ENCODE measurements at places on chromosomes 3 and 15. TPM values are rescaled to one million over a fixed set of nuclear protein-coding genes. Genes with fewer than 3 reads are reported as not detected.

Gene SLC28A1
- not detected for total RNA-seq

Gene AGBL1
- total RNA-seq = 0.05 TPM

Gene HYKK
- 0.86 TPM for total RNA-seq

Gene JAGN1
- 41.1 TPM for total RNA-seq

Gene LCMT2
- 18.8 TPM for total RNA-seq

DNA sequence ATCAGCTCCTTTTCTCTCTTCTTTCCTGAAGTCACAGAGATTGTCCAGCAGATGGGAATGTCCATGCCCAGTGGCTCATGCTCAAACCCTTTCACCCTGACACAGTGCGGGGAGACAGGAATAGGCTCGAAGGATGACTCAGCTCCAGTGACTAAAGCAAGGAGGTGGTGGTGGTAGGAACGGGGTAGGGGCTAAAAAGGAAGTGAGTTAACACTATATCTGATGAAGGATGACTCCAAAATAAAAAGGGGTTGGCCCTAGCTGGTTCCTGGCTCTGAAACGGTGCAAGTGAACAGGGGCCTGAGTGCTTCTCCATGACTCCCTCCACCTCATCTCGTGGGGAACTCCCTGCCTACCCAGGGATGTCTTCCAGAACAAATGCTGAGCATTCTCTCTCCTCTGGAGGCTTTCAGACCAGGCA is 167.4 kb upstream of the LPP start:
- DNase-seq = no peak

GRCh38 chr3:126753191-126754160 is 49.4 kb downstream of the CHCHD6 start:
- DNase-seq = no peak

DNA sequence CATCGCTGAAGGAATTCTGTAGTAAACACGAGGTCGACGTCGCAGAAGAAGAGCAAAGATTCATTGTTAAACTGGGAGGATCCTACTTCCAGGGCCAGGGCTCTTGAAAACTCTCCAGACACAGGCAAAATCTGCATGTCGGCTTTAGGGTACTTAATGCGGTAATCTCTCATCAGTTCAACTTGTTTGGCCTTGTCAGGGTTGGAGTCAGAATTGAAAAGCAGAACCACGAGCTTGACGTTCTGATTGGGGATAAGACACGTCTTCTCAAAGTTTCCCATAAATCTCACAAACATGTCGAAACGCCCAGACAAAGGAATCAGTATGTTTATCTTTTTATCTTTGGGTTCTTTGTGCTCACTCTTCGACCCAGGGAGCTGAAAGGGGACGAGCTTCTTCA is 74.0 kb downstream of the CHSY1 start:
- DNase-seq = no peak

DNA sequence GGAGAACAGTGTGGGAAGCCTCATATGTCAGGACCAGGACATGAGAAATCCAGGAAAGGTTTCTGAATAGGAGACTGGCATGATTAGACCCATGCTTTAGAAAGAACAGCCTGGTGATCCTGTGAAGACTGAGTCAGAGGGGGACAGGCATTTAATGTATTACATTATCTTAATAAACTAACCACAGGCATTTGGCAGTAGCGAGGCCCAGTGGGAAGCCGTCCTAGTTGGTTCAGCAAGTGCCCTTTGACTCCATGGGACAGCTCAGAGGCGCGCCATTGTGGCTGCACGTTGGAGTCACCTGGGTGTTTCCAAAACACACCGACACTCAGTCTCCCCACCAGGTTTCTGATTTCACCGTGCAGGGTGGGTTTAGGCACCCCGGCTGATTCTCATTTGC is 90.5 kb upstream of the DGKG start:
- no peak for DNase-seq

GRCh38 chr3:71075494-71075893 is 508.0 kb downstream of the FOXP1 start:
- DNase-seq = no peak

- DNase-seq = no peak
Observed at GRCh38 chr3:153210660-153211059, 48.6 kb downstream of the RAP2B start.

- DNase-seq = no peak
Observed at GRCh38 chr3:100335434-100335833, 877 bp downstream of the NIT2 start.

DNA sequence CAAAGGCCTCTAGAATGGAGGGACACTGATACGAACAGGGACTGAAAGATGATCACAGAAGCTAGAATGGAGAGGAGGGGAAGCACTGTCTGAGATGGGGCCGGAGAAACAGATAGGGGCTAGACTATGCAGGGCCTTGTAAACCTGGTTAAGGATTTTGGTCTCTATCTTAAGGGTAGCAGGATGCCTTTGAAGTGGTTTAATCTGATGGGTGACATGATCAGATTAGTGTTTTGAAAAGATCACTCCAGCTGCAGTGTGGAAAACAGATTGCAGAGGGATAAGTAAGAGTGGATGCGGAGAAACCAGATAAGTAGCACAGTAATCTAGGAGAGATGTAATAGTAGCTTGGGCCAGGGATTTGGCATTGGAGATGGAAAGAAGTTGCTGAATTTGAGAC is 108.1 kb downstream of the RSRC1 start:
- DNase-seq = no peak

DNA sequence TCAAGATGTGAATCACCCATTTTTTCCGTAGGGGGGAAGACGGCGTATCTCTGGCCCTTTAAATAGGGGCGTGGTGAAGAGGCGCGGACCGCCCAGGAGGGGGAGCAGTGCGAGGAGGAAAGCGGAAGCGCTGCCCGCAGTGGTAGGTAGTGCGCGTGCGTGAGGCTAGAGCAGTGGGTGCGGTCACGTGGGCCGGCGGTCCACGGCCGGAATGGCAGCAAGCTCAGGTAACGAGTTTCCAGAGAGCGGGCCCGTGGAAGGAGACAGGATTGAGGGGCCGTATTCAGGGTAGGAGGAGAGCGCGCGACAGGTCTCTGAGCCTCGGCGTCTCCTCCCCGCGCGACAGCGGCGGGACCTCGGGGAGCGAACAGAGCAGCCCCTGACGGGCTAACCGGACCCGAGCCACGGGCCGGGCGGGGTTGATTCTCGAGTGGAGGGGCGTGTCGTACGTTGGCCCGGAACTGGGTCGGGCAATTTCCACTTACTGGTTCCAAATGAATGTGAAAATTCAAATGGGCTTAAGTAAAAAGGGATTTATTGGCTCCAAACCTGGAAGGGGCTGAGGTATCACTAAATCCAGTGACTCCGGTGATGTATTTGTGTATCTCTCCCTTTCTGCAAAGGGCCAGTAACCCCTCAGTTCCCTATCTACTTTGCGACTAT is at the start of gene VPS8:
Gene VPS8 (plus strand): TSS at position 168 of the 663 bp plus-strand sequence. CDS start 12,467 bp downstream, outside the sequence.
- DNase-seq = peak; percentile 95

DNA sequence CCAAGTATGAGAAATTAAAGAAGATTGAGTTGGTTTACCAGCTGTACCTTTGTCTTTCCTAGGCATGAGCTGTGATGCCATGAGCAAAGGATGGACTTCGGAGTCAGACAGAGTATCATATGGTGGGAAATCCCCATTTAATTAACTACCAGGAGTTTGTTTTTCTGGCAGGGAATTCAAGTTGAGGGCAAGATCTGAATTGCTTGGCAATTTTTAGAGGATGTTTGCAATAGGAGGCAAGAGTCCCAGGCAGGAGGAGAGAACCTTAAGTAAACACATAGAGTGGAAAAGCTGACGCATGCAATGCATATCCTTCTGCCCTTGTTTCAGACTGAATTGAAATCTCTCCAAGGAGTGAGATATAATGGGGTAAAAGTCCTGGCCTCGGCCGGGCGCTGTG is 569.7 kb upstream of the MDFIC2 start:
- no peak for DNase-seq

- DNase-seq = no peak
Observed at GRCh38 chr15:92460023-92460422, 66.3 kb downstream of the ST8SIA2 start.

GRCh38 chr3:115245899-115246298 is 98.8 kb upstream of the ZBTB20 start:
- no peak for DNase-seq

- no peak for DNase-seq
Observed at GRCh38 chr3:136078421-136079364, 113.2 kb downstream of the PPP2R3A start.

DNA sequence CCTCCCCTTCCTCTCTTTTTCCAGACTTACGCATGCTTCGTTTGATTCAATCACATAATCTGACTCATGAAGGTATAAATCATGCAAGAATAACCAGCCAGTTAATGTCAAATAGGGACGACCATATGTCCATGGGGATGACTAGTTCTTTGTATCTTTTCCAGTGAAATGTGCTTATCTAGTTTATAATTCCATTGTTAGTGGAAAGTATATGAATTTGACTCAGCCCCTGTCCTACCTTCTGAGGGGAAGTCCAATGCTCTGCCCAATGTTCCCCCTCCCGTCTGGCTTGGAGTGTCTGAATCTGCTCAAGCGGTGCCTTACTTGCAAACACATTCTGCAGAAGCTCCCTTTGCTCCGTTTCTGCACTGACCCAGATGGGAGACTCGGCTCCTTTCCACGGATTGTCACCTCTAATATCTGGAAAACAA is 55.0 kb upstream of the EPHB3 start:
- no peak for DNase-seq

DNA sequence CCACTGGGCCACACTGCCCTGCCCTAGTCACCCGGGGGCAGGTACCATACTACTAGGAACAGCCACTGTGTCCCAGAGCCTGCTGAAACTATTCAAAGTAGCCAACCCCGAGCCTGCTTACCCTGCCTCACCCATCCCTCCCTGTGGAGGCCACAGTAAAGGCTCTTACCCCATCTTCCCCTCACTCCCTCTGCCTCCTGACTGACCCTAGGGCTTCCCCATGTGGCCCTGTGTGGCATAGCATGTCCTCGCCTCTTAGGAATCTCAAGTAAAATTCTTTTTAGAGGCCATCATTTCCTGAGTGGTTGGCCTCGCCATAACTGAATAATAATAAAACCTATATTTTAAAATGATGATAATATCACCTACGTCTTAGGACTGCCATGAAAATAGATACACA is 112.2 kb upstream of the SLC6A11 start:
- no peak for DNase-seq

DNA sequence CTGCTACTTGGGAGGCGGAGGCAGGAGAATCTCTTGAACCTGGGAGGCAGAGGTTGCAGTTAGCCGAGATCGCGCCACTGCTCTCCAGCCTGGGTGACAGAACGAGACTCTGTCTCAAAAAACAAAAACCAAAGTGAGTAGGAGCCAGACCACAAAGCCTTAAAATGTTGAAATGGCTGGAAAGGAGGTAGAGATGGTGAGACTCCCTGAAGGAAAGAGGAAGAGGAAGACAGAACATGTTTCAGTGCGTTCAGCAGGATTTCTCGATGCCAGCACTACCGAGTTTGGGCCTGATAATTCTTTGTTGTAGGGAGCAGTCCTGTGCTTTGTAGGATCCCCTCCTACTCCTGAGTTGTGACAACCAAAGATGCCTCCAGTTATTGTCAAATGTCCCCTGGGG is 189.9 kb downstream of the AKAP13 start:
- no peak for DNase-seq

GRCh38 chr3:70972855-70973254 is 610.7 kb downstream of the FOXP1 start:
- DNase-seq = no peak

Data from neural crest cell (in vitro differentiated cells).